Suprapubic skin (tissue), 4 donors: ENCODE measurements at places on chromosomes 11 and 22.

GRCh38 chr11:59523541-59523940, 12.2 kb downstream of the OR4D9 start:
- H3K27me3 ChIP-seq: no peaks in the 10 kb centered on the region
- H3K36me3 ChIP-seq: no peaks in the 10 kb centered on the region
- no peaks in the 10 kb centered on the region for H3K4me1 ChIP-seq
- no peak overlapping the region for H3K4me3 ChIP-seq

DNA sequence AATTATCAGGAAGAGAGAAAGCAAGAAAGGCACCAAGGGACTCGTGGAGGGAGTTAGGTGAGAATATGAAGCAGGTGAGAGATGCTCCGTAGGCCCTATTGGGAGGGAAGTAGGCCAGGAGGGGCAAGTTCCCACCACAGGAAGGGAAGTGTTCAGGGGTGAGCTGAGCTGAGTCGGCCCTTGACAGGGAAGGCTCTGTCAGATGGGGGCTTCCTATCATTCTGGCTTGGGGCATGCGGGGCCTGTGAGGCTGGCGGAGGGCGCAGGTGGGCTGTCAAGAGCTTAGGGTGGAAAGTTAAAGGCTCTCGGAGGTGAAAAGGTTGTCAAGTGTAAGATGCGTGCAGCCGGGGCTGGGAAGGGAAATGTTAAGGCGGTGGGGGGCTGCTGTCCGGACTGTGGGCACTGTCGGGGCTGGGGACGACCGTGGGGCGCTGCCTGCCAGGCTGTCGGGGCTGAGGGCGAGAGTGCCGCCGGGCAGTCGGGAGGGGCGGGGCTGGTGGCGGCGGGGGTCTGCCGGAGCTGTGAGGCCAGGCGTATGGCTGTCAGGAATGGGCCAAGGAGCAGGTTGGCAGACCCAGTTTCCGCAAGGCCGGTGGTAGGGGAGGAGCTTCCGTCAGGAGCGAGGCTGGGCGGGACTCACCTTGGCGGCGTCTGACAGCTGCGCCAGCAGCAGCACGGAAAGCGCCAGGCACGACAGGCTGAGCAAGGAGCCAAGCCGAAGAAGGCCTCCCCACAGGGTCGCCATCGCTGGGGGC, 496 bp downstream of the TMEM9B start:
- DNase-seq: peak; percentile 90
- H3K4me1 ChIP-seq: peaks cover 35% of the 10 kb centered on the region
- no peaks in the 10 kb centered on the region for H3K36me3 ChIP-seq
- peak overlapping the region; percentile 97 for H3K27ac ChIP-seq
- H3K27me3 ChIP-seq: no peaks in the 10 kb centered on the region
- H3K4me3 ChIP-seq: peak overlapping the region; percentile 72

GRCh38 chr22:38298312-38299005, 18.8 kb downstream of the CSNK1E start:
- no peaks in the 10 kb centered on the region for H3K27me3 ChIP-seq
- H3K4me1 ChIP-seq: peaks cover 36% of the 10 kb centered on the region
- no peak for DNase-seq
- peaks cover 98% of the 10 kb centered on the region for H3K36me3 ChIP-seq
- H3K4me3 ChIP-seq: no peak overlapping the region

DNA sequence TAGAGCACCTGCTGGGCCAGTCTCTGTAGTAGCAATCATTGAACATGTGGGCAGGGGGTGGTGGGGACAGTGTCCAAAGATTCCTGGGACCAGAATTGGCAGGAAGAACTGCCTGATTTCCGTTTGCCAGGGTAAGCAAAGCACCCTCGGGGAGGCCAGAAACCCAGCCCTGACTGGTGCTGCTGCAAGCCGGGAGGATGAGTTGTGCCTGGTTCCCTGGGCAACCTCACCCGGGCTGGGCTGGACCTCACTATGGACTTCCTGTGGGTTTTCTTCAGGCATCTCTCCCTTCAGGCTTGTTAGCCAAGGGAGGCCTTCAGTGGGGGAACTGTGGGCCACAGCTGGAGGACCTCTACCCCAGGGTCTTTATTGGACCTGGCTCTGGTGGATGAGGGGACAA, 8.0 kb upstream of the POU2F3 start:
- no peaks in the 10 kb centered on the region for H3K27me3 ChIP-seq
- DNase-seq: no peak
- H3K36me3 ChIP-seq: peaks cover 13% of the 10 kb centered on the region
- H3K4me1 ChIP-seq: peaks cover 21% of the 10 kb centered on the region

DNA sequence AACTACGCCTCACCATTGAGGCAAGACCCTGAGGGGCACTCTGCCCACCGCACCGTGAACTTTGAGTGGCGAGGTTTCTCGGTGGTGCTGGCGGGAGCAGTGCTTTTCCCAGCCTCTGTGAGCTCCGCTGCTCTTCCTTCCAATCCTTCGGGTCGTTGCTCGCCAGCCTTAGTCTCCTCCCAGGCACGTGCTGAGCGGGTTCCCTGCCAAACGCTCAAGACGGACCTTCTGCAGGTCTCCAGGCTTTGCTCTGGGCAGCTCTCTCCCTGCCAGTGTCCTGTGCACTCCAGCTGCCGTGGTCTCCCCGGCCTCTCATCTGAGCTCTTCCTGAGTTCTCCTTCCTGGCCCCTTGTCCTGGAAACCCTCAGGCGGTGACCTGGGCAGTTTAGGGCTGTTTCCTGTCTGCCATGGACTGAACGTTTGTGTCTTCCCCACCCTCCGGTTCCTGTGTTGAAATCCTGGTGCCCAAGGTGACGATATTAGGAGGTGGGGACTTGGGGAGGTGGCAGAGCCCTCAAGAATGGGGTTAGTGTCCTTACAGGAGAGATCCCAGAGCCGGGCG, 11.2 kb upstream of the MUC6 start:
- H3K27me3 ChIP-seq: peaks cover 21% of the 10 kb centered on the region
- H3K4me3 ChIP-seq: no peak overlapping the region
- peaks cover 3% of the 10 kb centered on the region for H3K4me1 ChIP-seq
- no peak for DNase-seq

GRCh38 chr11:67647471-67647870, 3.1 kb downstream of the ACY3 start:
- DNase-seq: peak; percentile 73
- peaks cover 20% of the 10 kb centered on the region for H3K27me3 ChIP-seq
- no peak overlapping the region for H3K4me3 ChIP-seq
- H3K36me3 ChIP-seq: no peaks in the 10 kb centered on the region

GRCh38 chr11:83639995-83640758, 354.0 kb upstream of the CCDC90B start:
- H3K27ac ChIP-seq: no peak overlapping the region
- no peaks in the 10 kb centered on the region for H3K4me1 ChIP-seq
- DNase-seq: no peak
- H3K27me3 ChIP-seq: no peaks in the 10 kb centered on the region
- no peaks in the 10 kb centered on the region for H3K36me3 ChIP-seq

DNA sequence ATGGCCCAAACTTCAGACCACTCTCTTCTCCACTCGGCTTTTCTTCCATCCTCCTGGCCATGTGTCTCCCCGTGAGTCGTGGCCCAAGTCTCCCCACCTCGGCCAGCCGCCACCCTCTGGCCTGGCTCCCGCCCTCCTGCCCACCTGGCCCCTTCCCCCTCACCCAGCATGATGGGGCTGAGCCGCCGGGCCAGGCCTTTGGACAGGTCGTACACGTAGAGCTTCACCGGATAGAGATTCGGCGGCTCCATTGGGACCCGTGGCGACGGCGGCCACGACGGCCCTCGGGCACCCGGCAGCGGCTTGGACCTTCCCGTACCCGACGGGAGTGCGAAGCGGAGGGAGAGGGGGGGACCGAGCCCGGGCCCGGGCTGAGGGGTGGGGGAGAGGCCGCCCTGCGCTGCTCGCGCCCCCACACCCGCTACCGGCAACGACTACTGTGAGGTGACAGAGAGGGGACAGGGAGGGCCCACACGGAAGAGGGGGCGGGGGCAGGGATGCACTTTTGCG, at the start of gene DESI1:
Gene DESI1, minus strand, starts transcription at position 455 of the 510 bp plus-strand sequence. Its CDS starts 204 bp downstream, at position 251.
- H3K36me3 ChIP-seq: peaks cover 28% of the 10 kb centered on the region
- peak within 1 kb of the TSS; percentile 91 for H3K4me3 ChIP-seq
- H3K4me1 ChIP-seq: peaks cover 38% of the 10 kb centered on the region
- no peaks in the 10 kb centered on the region for H3K27me3 ChIP-seq
- no peak for DNase-seq
- H3K27ac ChIP-seq: peak within 1 kb of the TSS; percentile 95

GRCh38 chr11:7672960-7673723, at the start of gene CYB5R2:
Gene CYB5R2 (minus strand): TSS chr11:7673500. CDS start chr11:7672825, 675 bp downstream.
- H3K27ac ChIP-seq: peak within 1 kb of the TSS; percentile 70
- no peak for DNase-seq
- H3K4me1 ChIP-seq: peaks cover 42% of the 10 kb centered on the region
- H3K36me3 ChIP-seq: peaks cover 2% of the 10 kb centered on the region

GRCh38 chr11:1208394-1209261, 14.2 kb upstream of the MUC5B start:
- H3K27me3 ChIP-seq: peaks cover 29% of the 10 kb centered on the region
- no peak overlapping the region for H3K27ac ChIP-seq
- H3K4me1 ChIP-seq: no peaks in the 10 kb centered on the region
- DNase-seq: peak; percentile 55
- no peaks in the 10 kb centered on the region for H3K36me3 ChIP-seq
- H3K4me3 ChIP-seq: no peak overlapping the region

DNA sequence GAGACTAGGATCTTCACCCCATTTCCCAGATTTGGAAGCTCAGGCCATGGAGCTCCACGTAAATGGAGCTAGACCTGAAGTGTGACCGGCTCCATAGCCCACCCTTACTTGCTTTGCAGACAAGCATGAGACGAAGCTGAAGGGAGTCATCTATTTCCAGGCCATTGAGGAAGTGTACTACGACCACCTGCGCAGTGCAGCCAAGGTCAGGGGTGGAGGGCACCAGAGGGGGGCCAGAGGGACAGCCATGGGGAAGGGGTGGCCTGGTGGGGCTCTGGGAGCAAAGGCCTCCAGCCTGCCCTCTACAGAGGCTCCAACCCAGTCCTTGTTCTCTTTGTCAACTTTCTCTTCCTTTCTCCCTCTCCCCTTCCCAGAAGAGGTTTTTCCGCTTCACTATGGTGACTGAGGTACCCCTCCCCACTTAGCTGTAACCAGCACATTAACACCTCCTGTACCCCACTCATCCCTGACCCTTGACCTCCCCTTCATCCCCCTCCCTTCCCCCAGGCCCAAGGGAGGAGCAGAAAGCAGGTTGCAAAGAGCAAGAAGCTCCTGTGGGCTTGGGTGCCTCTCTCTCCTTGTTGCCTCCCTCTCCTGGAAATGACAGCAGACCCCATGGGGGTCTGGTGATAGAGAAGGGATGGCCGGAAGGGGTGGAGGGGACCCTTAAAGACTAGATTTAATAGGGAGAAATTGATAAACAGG, 23.8 kb downstream of the TREH start:
- no peak for DNase-seq
- H3K27ac ChIP-seq: no peak overlapping the region
- H3K4me1 ChIP-seq: peaks cover 18% of the 10 kb centered on the region
- no peaks in the 10 kb centered on the region for H3K27me3 ChIP-seq

DNA sequence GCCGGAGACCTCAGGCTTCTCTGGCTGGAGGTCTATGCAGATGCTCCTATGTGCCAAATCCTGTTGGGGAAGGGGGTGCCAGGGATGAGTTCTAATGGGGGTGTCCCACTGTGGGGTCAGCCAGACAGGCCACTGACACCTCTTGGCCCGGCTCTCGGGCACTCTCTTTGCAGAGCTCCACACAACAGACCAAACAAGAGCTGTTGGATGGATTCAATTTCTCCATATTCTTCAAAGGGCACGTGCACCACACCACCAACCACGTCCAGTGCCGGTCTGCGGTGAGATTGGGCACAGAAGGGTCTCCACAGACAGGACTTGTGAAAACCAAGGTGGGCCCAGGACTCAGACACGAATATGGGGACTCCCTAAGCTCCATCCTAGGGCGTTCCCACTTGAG, 2.2 kb upstream of the RGL4 start:
- H3K4me3 ChIP-seq: no peak overlapping the region
- no peak for DNase-seq
- H3K27me3 ChIP-seq: no peaks in the 10 kb centered on the region
- H3K36me3 ChIP-seq: peaks cover 26% of the 10 kb centered on the region
- peaks cover 8% of the 10 kb centered on the region for H3K4me1 ChIP-seq

- H3K36me3 ChIP-seq: no peaks in the 10 kb centered on the region
- peaks cover 12% of the 10 kb centered on the region for H3K4me1 ChIP-seq
- H3K27me3 ChIP-seq: no peaks in the 10 kb centered on the region
- no peak overlapping the region for H3K4me3 ChIP-seq
These were observed 3.9 kb upstream of the RNF215 start for GRCh38 chr22:30390974-30391691.

GRCh38 chr11:72238040-72238450, 5.9 kb downstream of the PHOX2A start:
- no peak overlapping the region for H3K27ac ChIP-seq
- H3K4me1 ChIP-seq: peaks cover 44% of the 10 kb centered on the region
- DNase-seq: peak; percentile 72
- peaks cover 49% of the 10 kb centered on the region for H3K36me3 ChIP-seq
- H3K4me3 ChIP-seq: no peak overlapping the region
- H3K27me3 ChIP-seq: peaks cover 27% of the 10 kb centered on the region

GRCh38 chr11:61417670-61418069, 12.1 kb downstream of the CPSF7 start:
- no peak overlapping the region for H3K4me3 ChIP-seq
- H3K36me3 ChIP-seq: peaks cover 92% of the 10 kb centered on the region
- H3K4me1 ChIP-seq: peaks cover 4% of the 10 kb centered on the region
- no peak overlapping the region for H3K27ac ChIP-seq
- H3K27me3 ChIP-seq: no peaks in the 10 kb centered on the region

- no peak overlapping the region for H3K27ac ChIP-seq
- DNase-seq: no peak
- no peaks in the 10 kb centered on the region for H3K36me3 ChIP-seq
- no peak overlapping the region for H3K4me3 ChIP-seq
- no peaks in the 10 kb centered on the region for H3K27me3 ChIP-seq
These were observed 19.2 kb downstream of the ASCL2 start for GRCh38 chr11:2251138-2251537.

- H3K4me3 ChIP-seq: no peak overlapping the region
- no peak for DNase-seq
- H3K27ac ChIP-seq: no peak overlapping the region
- no peaks in the 10 kb centered on the region for H3K27me3 ChIP-seq
- no peaks in the 10 kb centered on the region for H3K36me3 ChIP-seq
- peaks cover 4% of the 10 kb centered on the region for H3K4me1 ChIP-seq
These were observed 489.5 kb downstream of the DLG2 start for GRCh38 chr11:85137597-85137996.

GRCh38 chr11:132126973-132127899, 756.8 kb downstream of the NTM start:
- H3K27me3 ChIP-seq: peaks cover 3% of the 10 kb centered on the region
- peak overlapping the region; percentile 39 for H3K4me3 ChIP-seq
- peaks cover 18% of the 10 kb centered on the region for H3K4me1 ChIP-seq
- H3K27ac ChIP-seq: no peak overlapping the region
- no peak for DNase-seq
- no peaks in the 10 kb centered on the region for H3K36me3 ChIP-seq

DNA sequence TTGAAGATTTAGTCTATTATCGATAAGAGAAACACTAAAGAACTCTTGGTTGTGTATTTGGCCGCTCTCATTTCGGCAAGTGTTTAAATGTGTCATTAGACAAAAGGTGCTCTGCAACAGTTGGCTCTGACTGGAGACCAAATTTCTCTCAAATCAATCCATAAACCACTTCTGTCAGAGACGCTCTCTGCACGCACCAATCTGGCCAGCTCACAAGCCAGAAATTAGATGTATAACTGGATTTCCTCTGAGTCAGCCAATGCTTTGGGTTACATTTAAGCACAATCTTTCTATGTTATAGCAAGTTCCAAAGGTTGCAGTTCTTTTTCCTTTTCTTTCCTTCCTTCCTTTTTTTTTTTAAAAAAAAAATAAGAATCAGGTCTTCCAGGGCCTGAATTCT, 17.6 kb upstream of the PARVA start:
- H3K4me1 ChIP-seq: no peaks in the 10 kb centered on the region
- H3K27ac ChIP-seq: no peak overlapping the region
- peaks cover 2% of the 10 kb centered on the region for H3K36me3 ChIP-seq
- H3K4me3 ChIP-seq: no peak overlapping the region

GRCh38 chr11:99383648-99384245, 363.0 kb downstream of the CNTN5 start:
- DNase-seq: no peak
- H3K36me3 ChIP-seq: no peaks in the 10 kb centered on the region
- no peaks in the 10 kb centered on the region for H3K27me3 ChIP-seq
